ENCODE measurements at places on chromosomes 16 and 17.
A peak's percentile ranks its signal among the peaks of the same experiment; 100 is the strongest.

- DNase-seq, result no peak
Measured at GRCh38 chr16:87163637-87164036, 153.6 kb downstream of the C16orf95 start.

- DNase-seq, result no peak
Measured at GRCh38 chr17:74447628-74448159, 15.8 kb downstream of the GPRC5C start.

DNA sequence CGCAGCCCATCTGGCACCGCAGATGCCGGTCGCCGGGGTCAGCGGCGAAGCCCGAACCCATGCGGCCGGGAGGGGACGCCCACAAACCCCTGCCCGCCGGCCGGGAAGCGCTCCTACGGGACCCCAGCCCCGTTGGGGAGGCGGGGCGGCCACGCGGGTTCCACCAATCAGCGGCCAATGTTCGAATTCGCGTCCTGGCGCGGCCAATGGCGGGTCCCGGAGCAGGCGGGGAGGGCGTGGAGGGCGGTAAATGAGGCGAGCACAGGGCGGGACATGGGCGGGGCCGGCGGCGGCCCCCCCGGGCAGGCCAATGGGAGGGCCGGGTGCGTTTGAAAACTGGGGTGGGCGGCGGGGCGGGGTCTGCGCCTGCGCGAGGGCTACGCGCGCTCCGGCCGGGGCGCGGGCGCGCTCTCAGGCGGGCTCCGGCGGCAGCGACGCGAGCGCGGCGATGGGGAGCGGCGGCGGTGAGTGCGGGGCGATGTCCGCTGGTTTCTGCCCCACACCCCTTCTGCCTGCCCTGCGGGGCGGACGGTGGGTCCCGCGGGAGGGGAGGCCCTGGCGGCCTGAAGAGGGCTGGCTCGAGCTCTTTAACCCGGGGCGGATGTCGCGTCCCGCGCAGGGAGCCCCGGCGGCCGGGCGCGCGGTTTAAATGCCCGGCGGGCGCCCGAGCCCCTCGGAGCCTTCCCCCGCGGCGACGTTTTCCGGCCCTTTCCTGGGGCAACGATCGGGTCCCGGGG is at the start of gene CCNF:
Gene CCNF, plus strand, starts transcription at position 414 of the 737 bp plus-strand sequence. Its CDS starts 35 bp downstream, at position 449.
- peak; percentile 94 for DNase-seq

DNA sequence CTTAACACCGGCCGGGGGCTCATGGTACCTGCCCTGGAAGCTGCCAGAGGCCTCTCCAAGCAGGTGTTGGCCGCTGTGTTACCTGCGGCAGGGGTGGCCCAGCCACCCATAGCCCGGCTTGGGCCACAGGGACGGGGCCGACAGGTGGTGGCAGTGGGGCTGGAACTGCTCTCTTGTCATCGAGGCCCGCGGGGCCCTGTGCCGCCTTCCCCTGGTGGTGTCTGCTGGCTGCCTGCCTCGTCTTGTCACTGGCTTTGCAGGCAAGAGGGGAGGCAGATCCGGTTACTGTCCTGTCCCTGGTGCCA is 27.1 kb downstream of the GSE1 start:
- DNase-seq, result no peak

GRCh38 chr16:69916462-69916861 is 34.7 kb upstream of the CLEC18A start:
- DNase-seq, result no peak

- DNase-seq, result no peak
Measured at GRCh38 chr17:34206569-34206968, 48.5 kb upstream of the CCL2 start.
